ENCODE measurements at places on chromosomes 11 and 22.

DNA sequence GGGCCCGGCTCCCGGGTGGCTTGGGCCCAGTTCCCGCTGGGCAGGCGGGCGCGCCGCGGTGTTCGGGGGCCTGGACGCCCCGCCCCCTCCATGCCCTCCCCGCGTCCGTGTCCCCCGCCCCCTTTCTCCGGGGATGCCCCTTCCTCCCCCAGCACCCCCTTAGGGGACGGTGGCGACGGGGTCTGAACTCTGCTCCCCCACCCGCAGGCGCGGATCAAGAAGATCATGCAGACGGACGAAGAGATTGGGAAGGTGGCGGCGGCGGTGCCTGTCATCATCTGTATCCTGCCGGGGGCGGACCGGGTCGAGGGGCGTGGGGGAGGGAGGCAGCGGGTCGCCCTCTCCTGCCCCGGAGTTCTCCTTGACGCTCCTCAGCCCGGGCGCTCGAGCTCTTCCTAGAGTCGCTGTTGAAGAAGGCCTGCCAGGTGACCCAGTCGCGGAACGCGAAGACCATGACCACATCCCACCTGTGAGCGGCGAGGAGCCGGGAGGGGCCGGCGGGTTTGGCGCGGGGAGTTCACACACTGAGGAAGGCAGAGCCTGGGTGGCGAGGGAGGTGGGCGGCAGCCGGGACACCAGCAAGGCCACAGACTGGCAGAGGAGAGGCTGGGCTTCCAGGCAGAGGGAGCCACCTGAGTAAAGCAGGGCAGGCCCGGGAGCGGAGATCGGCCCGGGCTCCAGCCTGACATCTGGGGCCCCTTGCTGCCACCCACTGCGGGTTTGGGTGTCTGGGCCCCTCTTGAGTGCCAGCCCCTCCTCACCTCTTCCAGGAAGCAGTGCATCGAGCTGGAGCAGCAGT is 546 bp downstream of the DRAP1 start:
- DNase-seq = peak; percentile 42

DNA sequence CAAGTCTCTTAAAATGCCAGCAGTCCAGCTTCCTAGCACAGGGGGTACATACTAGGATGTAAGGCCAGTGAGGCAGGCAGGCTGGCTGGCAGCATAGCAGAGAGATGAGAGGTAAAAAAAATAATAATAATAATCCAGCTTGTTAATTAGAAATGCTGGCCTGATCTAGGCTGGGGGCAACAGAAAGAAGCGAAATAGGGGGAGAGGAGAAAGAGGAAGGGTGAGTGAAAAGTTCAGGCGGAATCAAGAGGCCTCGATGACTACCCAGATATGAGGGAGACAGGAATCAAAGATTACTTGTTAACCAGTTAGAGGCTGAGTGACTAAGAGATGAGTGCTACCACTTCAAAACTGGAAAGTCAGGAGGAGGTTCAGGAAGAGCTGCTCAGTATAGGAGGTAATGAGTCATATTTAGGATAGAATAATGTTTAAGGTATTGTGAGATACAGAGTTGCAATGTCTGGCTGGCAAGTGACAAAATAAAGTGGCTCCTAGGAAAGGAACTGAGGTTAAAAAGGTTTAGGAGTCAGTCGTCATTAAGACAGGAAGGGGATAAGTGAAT is 2.8 kb downstream of the ALKBH8 start:
- no peak for DNase-seq

GRCh38 chr11:120612513-120613263 is 101.1 kb downstream of the GRIK4 start:
- DNase-seq = no peak

- no peak for DNase-seq
These were observed 8.6 kb downstream of the GRIA4 start for GRCh38 chr11:105618343-105618955.

DNA sequence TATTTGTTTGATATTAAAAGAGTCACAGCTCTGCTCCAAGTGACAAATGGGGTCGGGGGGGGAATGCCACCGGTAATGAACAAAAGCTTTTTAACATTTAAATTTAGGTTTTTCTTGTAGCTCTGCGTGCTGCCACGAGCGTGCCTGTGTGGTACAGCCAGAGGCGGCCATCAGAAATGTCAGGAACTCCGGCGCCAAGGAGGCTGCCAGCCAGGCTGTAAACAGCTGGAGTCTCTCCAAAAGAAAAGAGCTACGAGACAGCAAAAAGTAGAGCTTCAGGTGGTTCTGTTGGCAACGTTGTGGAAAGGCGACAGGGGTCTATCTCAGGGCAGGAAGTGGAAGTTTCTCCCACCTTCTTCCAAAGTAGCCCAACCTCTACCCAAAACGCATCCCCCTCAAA is 532.8 kb downstream of the OPCML start:
- no peak for DNase-seq

- DNase-seq = no peak
These were observed 39.9 kb upstream of the LIPT2 start for GRCh38 chr11:74533421-74533820.

- no peak for DNase-seq
These were observed 291.8 kb downstream of the SBF2 start for GRCh38 chr11:10002221-10002620.

DNA sequence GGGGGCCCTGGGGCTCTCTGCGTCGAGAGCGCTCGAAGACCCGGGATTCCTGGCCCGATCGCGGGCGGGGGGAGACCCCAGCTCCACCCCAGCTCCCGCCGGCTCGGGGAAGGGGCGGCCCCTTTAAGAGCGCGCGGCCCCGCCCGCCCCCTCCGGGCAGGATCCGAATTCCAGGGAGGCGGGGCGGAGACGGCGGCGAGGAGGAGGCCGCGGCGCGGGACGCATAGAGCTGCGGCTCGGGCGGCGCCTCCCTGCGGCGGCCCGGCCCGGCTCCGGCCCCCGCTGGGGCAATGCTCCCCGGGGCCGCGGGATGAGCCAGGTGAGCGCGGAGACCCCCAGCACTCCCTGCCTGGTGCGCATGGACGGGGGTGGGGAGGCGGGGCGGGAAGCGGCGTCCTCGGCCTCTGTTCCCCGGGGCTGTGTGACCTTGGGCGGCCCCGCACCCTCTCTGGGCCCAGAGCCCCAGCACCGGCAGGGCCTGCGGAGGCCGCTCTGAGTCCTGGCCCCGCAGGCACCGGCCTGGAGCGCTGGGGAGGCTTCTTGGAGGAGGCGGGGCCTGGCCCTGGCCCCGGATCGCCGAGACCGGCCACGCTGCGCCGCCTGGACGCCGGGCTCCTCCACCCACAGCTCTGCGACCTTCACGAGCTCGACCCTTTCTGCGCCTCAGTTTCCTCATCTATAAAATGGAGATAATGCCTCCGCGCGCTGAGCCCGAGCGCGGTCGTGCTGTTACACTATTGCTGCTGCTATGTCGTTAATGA is 565 bp downstream of the GAS2L1 start:
- peak; percentile 39 for DNase-seq

- no peak for DNase-seq
These were observed 22.9 kb downstream of the PHF21B start for GRCh38 chr22:44986926-44987325.

DNA sequence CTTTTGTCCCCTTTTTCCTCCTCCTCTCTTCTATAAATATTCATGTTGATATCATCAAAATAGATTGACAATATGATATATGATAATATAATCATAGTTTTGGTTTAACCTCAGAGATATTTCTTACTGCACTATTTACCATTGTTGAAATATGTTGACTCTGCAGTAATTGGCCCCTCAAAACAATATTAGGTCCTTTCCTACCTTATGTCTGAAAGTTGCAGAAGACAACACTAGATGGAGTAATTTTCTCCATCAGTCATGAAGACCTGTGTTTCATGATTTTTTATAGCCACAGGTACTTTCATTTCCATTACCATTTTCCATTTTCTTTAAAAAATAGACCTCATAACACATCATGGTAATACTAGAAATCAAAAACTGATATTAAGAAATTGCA is 284.4 kb downstream of the LUZP2 start:
- no peak for DNase-seq

DNA sequence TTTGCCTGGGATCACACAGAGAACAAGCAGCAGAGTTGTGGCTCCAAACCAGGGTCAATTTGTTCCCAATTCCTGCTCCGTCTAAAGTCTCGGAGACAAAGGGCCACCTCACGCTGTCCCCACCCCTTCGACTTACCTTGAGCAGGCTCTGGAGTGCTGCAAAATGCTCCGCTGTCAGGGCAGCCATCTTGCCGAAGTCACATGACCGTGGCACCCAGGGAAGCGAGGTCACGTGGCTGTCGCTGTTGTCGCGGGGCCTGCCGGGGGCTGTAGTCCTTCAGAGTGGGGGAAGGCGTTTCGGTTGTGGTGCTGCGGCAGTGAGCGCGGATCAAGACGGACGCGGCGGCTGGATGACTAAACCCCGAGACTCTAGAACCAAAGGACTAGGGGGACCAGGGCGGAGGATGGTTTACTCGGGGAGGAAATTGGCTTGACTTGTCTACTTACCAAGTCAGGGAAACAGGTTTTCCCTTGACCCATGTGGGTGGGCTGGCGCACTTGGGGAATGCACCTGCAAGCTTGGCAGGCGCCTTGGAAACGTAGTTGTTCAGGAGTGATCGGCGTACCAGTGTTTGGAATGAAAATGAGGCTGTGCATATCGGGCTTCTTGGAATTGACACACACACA is at the start of gene COMMD9:
Gene COMMD9, minus strand, starts transcription at position 199 of the 627 bp plus-strand sequence. Its CDS starts 12 bp downstream, at position 187.
- DNase-seq = peak; percentile 90

- DNase-seq = no peak
These were observed 39.9 kb downstream of the SGSM3 start for GRCh38 chr22:40410272-40410671.

DNA sequence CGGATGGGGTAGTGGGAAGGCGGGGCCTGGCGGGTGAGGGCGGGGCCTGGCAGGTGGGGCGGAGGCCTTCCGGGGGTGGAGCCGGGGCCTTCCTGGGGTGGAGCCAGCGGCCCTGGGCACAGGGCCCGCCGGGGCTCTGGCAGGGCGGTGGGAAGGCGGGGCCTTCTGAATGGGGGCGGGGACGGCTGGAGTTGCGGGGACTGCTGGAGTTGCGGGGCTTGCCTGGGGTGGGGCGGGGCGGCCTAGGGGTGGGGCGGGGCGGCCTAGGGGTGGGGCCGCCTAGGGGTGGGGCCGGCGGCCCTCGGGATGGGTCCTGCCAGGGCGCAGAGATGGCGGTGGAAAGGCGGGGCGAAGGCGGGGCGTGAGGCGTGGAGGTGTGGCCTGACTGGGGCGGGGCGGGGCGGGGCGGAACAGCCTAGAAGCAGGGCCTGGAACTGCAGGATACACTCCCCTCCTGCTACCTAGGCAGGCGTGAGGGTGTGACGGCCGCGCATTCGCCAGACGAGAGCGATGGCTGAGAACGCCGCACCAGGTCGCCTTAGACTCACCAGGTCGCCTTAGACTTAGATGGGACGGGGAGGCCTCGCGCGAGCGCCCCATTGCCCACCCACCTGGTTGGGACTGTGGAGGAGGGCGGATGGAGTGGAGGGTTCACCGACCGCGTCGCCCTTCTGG is 19.3 kb downstream of the RRP7A start:
- DNase-seq = peak; percentile 72

DNA sequence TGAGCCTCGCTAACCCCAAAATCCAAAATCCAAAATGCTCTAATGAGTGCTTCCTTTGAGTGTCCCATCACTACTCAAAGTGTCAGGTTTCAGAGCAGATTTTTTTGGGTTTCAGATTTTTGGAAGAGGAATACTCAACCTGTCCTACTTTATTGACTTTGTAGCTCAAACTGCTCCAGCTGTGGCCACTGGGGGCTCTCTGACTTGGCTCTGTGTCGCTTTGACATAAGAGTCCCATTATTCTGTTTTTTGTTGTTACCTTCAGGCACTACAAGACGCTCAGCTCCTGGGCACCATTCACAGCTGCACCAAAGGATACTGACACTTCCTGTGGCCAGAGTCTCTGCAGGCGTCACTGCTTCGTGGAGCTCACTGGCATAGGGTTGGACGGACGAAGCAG is 41.1 kb downstream of the PHF21B start:
- no peak for DNase-seq

GRCh38 chr22:31871480-31871879 is 72.9 kb upstream of the YWHAH start:
- no peak for DNase-seq

- DNase-seq = no peak
These were observed 305.3 kb downstream of the ETS1 start for GRCh38 chr11:128282053-128282452.

GRCh38 chr11:27083782-27084181 is 43.2 kb downstream of the BBOX1 start:
- no peak for DNase-seq

DNA sequence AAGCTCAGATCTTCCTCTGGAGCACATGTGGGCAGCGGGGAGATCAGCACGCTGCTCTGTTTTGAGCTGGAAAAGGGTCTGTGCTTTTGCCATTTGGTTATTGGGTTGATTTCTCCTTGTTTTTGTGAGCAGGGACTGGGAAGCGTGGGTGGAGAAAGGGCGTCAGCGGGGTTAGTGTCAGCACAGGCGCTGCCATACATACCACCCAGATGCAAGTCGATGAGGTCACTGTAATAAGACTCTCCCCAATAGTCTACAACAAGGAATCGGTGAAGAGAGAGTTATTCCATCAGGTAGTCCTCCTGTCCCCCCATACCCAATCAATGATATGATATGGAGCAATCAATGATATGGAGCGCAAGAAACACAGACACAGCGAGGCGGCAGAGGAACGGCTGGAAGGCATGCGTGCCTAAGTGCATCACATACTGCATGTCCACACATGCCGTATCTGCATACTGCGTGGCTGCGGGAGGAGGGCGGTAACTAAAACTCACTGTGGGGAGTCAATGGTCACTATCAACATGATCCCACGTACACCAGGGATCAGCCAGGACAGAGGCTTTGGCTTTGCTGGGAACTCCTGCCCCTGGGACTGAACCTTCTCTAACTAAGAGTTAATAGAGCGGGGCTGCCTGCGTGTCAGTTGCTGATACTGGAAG is 29.5 kb upstream of the BID start:
- DNase-seq = no peak

- no peak for DNase-seq
These were observed 84.6 kb upstream of the LRRC55 start for GRCh38 chr11:57097149-57097548.

GRCh38 chr22:29334696-29335344 is 19.3 kb upstream of the RASL10A start:
- no peak for DNase-seq

DNA sequence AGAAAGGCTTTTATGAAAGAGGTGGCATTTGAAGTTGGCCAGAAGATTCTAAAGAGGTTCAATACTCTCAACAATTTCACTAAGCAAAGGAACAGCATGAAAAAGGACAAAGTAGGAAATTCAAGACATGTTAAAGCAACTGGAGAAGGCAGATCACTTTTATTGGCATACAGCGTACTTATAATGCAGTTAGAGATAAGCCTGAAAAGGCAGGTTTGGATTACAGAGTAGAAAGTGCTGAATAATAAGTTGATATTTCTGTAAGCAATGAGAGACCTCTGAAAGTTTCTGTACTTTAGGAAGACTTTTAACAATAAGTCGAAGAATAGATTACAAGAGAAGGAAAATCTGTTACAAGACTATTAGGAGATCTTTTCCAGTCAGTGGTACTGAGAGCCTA is 25.1 kb downstream of the MTMR2 start:
- DNase-seq = no peak

DNA sequence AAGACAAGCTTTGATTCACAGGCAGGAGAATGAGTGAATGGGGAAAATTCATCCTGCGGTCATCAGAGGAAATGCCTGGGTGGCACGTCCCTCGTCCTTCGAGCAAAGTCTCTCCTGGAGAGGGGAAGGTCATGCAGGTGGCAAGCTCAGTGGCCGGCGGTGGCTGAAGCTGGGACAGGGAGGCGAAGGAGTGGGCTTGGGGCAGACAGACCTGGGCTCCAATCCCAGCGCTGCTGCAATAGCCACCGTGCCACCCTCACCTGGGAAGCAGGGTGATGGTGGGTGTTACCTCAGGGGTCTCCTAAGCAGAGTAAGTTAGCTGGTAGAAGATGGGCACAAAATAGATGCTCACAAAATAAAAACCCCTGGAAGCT is 22.4 kb upstream of the CACNG2 start:
- DNase-seq = no peak
